ENCODE measurements at places on chromosomes 2 and 18. TPM values are rescaled to one million over a fixed set of nuclear protein-coding genes. Genes with fewer than 3 reads are reported as not detected.
A peak's percentile ranks its signal among the peaks of the same experiment; 100 is the strongest.

DNA sequence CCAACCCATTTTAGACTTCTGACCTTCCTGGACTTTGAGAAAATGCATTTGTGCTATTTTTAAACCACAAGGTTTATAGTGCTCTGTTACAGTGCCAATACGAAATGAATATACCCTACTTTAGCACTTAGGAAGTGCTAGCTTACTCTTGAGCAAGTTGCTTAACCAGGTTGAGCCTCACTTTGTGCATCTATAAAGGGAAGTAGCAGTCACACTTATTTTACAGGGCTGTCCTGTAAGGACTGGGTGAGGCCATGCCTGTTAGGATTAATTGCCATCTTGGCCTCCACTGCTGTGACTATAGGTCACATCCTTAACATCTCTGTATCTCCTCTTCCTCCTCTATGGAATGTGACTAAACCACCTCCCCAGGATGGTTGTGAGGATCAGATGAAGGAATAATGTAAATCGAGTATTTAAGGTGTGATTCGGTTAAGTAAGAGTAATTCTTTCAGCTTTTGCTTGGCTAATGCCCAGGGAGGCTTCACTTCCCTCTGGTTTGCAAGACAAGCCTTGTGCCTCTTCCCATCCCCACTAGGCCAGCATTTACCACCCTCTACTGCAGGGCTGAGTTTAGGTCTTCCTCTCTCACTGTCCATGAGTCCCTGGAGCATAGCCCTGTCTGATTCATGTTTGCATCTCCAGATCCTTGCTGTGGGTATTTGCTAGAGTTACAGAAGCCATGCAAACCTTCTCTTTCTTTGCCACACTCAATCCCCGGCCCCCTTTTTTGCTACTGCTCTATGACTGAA, 341.2 kb downstream of the ZNF521 start:
- no peak for DNase-seq

TSGA10 gene
- 2.5 TPM for total RNA-seq

DNA sequence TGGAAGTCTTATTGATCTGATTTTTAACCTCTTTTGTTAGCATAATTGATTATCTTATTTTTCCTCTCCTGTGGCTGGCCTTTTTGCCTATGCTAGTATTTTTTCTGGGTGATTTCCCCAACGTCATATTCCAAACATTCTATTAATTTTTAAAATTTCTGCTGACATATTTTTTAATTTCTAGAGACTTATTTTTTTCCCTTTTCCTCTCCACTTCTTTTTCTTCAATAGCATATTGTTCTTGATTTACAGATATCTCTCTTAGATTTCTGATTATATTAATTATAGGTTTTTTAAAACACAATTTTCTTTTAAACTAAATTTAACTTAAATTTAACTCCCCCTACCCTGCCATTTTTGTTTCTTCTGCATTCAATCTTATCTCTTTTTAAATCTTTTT, 47.2 kb upstream of the NR4A2 start:
- DNase-seq: no peak

DNA sequence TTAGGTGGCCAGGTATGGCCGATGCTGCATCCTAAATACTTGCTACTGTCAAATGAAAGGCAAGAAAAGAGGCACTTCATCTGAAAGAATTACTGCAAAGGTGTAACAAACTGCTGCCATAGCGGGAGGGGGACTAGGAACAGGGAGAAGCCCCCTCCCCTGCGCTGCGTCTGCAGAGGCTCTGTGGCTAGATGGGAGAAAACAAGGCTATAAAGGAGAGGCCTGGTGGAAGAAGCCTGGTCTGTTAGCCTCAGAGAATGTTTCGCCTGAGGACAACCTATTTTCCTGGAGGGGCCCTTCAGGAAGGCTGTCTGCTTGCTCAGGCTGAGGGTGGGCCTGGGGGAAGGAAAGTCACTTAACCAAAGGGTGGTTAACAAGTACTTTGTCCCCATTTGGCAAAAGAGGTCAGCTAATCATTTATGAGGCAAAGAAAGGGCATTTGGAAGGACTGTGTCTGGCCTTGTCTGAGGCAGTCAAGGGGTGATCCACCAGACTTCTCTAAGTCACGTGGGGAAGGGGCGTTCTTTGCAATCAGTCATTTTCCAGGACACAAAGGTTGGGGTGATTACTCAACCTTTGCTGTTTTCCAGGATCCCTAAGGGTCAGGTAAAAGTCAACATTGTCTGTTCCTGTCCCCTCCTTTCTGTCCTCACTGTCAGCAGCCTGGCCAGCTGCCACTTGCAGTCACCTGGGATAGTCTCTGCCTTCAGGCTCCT, 103.0 kb upstream of the TMEM200C start:
- DNase-seq: no peak

DNA sequence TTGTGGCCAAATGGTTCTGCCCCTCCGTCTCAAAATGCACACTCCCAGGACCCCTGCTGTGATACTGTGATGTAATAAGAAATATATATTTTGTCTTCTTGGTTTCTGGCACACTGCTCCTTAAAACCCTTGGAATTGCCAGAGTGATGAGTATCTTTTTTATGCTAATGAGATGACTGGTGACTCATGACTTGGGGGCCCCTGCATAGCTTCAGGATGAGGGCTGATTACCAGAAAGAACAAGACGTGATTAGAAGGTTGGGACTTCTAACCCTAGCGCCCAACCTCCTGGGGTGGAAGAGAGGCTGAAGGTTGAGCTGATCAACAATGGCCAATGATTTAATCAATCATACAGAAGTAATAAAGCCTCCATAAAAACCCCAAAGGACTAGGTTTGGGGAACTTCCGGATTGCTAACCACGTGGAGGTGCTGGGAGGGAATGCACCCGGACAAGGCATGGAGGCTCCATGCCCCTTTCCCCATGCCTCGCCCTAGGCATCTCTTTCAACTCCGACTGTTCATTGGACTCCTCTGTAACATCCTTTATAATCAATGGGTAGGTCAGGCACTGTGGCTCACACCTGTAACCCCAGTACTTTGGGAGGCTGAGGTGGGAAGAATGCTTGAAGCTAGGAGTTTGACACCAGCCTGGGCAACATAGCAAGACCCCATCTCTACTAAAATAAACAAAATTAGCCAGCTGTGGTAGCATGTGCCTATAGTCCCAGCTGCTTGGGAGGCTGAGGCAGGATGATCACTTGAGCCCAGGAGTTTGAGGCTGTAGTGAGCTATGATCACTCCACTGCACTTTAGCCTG, 89.1 kb downstream of the HS1BP3 start:
- DNase-seq: peak; percentile 31

- no peak for DNase-seq
Measured at GRCh38 chr2:226330206-226330605, 469.4 kb downstream of the IRS1 start.

CREG2 gene
- total RNA-seq: not detected

TDRD15 gene
- not detected for total RNA-seq

RESP18 gene
- not detected for total RNA-seq

GALR1 gene
- not detected for total RNA-seq

GRCh38 chr18:36772241-36772723, 56.5 kb downstream of the TPGS2 start:
- peak; percentile 25 for DNase-seq

DNA sequence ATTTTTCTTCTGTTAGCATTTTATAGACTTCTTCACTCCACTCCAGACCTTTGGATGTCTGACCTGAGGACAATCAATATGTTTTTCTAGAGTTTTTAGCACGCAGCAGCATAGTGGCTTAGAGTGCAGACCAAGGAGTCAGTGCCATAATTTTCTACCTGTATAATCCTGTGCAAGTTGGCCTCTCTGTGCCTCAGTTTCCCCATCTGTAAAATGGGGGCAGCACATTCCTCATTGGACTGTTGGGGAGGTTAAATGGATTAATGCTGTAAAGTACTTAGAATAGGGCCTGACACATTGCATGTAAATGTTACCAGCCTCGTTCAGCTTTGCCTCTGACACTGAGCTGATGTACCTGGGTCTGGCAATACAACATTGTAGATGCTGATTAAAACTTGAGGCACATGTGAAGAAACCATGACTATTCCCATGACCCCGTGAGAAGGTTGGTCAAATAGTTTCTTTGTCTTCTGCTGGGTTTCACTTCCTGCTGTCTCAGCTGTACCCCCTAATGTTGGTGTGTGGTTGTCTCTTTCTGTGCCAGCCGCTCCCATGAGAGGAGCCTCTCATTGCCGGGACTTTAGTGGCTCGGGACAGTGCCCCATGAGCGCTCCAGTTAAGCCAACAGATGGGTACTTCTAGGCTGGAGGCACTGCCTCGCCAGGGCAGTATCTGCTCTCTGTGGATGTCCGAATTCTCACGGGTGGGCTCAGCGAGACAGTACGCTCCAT, 125.3 kb downstream of the SH3RF3 start:
- no peak for DNase-seq

STK17B gene
- 15.8 TPM for total RNA-seq

- peak; percentile 42 for DNase-seq
Measured at GRCh38 chr2:238263204-238264071, 23.6 kb upstream of the HES6 start.
